Fibroblast of skin of left biceps (primary cell): ENCODE measurements at places on chromosomes 5 and 9.

DNA sequence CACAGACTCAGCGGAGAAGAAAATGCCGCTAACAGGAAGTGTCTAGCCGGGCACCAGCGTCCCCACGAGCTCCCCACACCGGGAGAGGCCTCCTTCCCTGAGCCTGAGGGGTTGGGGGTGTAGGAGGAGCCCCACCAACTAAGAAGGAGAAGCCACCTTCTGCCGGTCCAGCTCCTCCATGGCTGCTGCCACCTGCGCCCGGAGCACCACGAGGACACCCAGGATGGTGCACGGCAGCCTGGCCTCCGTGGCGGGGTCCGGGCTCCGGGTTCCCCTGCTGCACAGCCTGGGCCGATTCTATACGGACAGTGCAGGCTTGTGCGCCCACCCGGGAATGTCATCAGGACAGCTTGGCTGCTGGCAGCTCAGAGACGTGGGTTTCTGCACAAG lies 297 bp downstream of the LCN8 start:
- no peak for DNase-seq

GRCh38 chr5:58346041-58346440 lies 113.8 kb downstream of the PLK2 start:
- no peak for DNase-seq

- DNase-seq: no peak
Observed at GRCh38 chr5:11878814-11879213, 25.4 kb downstream of the CTNND2 start.

GRCh38 chr5:68562308-68562707 lies 346.8 kb downstream of the PIK3R1 start:
- DNase-seq: peak; percentile 69

DNA sequence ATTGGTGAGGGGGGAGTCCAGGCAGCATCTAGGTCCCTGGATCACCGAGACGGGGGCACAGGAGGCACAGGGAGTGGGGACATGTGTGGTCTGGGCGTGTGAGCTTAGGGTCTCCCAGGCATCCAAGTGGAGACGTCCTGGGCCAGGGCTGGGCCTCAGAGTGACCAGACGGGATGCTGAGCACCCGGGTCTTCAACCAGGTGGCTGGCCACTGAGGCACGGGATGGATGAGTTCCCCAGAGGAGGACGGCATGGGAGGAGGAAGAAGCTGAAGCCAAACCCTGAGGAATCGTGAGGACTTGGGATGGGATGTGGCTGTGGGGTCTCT lies 88.0 kb downstream of the LMX1B start:
- DNase-seq: no peak

- DNase-seq: no peak
Observed at GRCh38 chr5:25020454-25020853, 375.7 kb upstream of the CDH10 start.

DNA sequence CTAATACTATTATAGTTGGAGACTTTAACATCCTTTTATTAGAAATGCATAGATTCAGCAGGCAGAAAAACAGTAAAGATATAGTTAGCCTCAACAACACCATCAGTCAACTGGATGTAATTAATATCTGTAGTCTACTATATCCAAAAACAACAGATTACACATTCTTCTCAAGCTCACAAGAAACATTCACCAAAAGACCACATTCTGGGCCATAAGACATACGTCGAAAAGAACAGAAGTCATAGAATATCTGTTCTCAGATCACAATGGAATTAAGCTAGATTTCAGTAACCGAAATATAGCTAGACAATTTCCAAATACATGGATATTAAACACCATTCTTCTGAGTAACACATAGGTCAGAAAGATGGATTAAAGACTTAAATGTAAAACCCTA lies 336.6 kb upstream of the RPS23 start:
- DNase-seq: no peak

GRCh38 chr9:32906213-32906612 lies 95.2 kb downstream of the APTX start:
- DNase-seq: no peak

DNA sequence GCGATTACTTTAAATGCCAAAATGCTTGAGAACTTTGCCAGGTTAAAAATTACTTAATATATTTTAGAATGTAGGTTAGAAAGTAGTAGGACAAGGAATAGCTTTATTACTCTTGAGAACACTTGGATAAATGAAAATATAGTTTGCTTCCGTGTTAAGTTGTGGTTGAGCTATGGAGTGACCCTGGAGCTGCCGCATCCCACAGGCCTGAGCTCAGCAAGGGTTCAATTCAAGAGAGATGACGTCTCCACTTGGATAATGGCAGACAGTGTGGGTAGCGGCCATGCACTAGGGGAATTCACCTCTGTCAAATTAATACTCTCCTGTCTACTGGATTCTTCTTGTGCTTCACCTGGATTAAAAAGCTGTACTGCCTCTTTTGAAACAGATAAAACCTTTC lies 105.0 kb downstream of the GAPVD1 start:
- no peak for DNase-seq

- DNase-seq: peak; percentile 4
Observed at GRCh38 chr9:12993466-12993865, 218.6 kb downstream of the LURAP1L start.

- DNase-seq: no peak
Observed at GRCh38 chr5:14296533-14297331, 153.6 kb downstream of the TRIO start.

GRCh38 chr5:36935805-36936204 lies 59.2 kb downstream of the NIPBL start:
- no peak for DNase-seq

GRCh38 chr9:22107202-22108045 lies 98.3 kb upstream of the CDKN2B start:
- DNase-seq: no peak

DNA sequence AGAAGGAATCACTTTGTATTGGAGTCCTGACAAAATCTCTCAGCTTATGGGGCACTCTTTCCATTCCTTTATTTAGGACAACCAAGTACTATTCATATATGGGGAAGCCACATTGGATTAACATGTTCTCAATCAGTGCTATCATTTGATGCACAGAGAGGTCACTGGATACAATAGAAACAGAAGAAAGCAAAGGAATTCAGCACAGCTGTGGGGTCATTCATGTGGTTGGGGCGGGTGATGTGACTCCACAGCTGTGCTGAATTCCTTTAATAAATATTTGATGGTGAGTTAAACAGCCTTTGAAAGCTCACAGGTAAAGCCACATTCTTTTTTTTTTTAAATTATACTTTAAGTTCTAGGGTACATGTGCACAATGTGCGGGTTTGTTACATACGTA lies 854 bp upstream of the TEX48 start:
- no peak for DNase-seq

GRCh38 chr9:14391620-14392019 lies 77.7 kb upstream of the NFIB start:
- no peak for DNase-seq
